ENCODE measurements at places on chromosomes 3 and 15. TPM values are rescaled to one million over a fixed set of nuclear protein-coding genes. Genes with fewer than 3 reads are reported as not detected.
A peak's percentile ranks its signal among the peaks of the same experiment; 100 is the strongest.

- no peak for DNase-seq
Observed at GRCh38 chr3:149247929-149248691, 26.5 kb upstream of the CP start.

GRCh38 chr15:69535101-69535638, 82.6 kb downstream of the RPLP1 start:
- DNase-seq, result no peak

DNA sequence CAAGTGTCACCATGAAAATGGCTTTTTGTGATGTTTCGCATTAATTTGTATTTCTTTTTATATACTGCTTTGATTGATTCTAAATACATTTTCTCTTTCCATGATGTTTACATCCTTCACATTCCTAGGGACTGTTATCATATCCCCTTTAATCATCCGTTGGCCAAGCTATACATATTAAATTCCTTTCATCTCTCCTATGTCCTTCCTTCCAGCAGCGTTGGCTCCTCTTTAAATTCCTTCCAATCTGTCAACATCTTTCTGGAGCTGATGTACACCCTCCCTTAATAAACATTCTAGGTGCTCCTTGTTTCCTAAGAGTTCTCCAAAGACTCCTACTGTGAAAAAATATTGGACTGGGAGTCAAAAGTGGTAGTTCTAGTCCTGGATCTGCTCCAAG, 87.8 kb downstream of the IGF2BP2 start:
- no peak for DNase-seq

DNA sequence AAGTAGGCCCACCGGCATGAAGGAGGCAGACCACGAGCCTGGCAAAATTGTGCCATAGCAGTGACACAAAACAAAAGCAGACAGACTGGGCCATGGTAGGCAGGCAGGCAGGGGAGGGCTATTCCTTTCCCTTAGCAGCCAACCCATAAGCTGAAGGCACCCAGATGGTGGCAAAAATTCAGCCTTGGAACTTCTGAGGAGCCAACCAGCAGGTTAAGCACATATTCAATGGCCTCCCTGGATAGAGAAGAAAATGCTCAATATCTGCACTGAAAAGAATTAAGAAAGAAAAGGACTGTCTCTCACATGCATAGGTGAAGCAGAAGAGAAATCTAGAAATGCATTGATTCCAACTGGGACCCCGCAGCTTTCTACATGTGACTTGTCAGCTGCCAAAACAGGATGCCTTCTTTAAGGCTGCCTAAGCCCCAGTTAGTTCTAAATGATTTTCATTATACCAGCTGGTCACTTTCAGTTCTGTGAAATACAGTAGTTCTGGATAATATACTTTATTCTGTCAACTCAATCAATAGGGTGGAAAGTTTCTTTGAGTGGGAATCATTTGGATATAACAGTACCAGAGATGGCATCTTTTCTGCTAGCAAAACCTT, 2.7 kb downstream of the PRICKLE2 start:
- DNase-seq, result no peak

DNA sequence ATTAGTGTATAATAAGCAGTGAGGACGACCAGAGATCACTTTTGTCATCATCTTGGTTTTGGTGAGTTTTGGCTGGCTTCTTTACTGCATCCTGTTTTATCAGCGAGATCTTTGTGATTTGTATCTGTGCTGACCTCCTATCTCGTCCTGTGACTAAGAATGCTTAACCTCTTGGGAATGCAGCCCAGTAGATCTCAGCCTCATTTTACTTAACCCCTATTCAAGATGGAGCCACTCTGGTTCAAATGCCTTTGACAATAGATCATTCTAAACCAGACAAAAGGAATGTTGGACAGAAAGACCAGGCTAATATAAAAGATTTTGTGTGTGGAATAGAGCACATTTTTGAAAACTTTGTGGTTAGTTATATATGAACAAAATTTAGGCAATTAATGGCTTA, 618.5 kb upstream of the BCHE start:
- no peak for DNase-seq

DNA sequence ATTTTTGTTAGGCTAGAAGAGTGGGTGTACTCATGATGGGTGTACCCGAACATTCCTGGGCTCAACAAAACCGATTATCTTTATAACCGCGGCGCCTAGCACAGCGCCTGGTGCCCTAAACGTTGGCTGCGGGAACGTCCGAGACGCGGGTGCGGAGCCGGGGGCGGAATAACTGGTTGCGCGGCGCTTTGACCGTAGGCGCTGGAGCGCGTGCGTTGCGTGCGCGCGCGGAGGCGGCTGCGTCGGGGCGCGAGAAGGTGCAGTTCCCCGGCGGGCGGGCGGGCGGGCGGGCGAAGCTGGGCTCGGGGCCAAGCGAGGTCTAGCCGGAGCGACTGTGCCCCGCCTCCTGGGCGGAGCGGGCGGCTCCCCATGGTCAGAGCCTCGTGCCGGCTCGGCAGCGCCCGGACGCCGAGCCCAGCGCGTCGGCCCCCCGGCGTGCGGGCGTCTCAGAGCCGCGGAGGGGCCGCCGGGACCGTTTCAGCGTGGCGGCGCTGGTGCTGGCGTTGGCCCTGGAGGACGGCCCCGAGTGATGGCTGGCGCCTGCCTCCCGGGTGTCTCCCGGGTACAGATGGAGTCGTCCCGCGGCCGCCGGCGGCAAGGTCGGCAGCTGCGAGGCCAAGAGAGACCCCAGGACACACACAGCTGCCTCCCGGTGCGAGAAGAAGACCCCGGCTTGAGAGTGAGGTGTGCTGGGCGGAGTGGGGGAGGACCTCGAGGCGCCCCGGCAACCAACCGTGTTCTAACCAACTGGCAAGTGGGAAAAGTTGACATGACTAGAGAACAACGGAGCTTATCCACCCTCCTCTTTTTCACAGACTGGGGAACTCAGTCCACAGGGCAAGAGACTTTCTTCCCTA, at the start of gene PLAAT1:
TSS of gene PLAAT1 (plus strand) at position 373 of the 857 bp plus-strand sequence. CDS start 14,429 bp downstream, outside the sequence.
- peak; percentile 32 for DNase-seq

- DNase-seq, result no peak
Observed at GRCh38 chr15:47603026-47603425, 114.3 kb upstream of the SEMA6D start.

GRCh38 chr3:181851063-181851462, 139.3 kb downstream of the SOX2 start:
- no peak for DNase-seq

GRCh38 chr3:104519468-104520227, 847.1 kb upstream of the ALCAM start:
- no peak for DNase-seq

- no peak for DNase-seq
Observed at GRCh38 chr15:80873366-80873952, 94.3 kb downstream of the CEMIP start.

GRCh38 chr15:29115093-29115991, 154.3 kb downstream of the NSMCE3 start:
- no peak for DNase-seq

DNA sequence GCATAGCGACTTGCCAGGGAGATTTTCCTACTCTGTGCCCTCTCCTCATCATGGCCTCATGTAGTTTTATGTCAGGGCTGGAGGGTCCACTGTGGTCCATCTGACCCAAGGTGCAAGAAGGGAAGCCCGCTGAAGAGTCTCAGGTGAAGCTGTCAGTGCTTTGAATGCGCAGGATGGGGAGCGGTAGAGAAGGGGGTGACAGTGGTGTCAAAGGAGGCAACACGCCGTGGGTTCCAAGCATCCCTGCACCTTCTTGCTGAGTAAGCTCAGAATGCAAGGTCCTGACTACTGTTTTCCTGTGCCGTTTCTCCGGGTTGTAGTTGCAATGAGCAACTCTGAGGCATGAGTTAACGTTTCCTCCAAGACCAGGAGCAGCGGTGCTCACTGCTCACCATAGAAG, 44.9 kb upstream of the RAB6B start:
- no peak for DNase-seq

DNA sequence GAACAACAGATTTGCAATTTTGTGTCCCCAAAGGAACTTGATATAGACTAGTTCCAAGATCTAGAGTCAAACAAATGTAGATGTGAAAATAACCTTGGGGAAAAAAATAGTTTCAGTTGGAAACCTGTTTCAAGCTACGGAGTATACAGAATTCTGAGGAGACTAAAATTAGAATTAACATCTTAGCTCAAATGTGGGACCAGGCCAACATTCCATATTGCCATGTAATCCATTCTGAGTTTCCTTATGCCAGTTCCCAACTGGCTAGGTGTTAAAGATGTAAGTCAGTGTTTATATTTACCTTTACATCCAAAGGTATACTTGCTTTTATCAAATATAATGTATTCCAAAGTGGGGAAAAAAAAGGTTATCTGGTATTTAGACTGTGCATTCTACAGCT, 76.3 kb downstream of the UBE3A start:
- DNase-seq, result no peak

GRCh38 chr15:69934607-69935006, 163.1 kb downstream of the TLE3 start:
- DNase-seq, result no peak

DNA sequence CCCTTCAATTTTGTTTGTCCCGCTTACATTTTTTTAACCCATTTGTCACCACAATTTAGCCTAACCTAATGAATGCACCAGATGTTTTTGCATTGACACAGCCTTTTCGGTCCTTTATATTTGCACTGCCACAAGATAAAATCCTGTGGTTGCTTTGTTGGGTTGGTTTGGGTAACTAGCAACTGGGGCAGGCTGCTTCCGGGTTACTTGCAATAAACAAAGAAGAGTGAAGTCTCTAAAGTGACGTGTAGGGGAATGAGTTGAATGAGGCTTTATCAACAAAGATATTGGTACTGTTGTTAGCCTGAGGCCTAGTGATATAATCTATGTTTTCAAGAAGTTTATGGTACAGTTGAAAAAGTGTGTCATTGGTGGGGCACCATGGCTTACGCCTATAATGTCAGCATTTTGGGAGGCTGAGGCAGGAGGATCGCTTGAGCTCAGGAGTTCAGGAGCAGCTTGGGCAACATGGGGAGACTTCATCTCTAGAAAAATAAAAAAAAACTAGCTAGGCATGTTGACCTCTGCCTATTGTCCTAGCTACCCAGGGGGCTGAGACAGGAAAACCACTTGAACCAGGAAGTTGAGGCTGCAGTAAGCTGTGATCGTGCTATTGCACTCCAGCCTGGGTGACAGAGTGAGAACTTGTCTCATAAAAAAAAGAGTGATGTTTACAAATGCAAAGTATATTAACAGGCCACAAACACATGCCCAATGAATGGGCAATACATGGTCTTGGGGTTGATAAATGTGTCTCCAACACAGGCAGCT, 121.8 kb downstream of the OXSM start:
- DNase-seq, result no peak

- no peak for DNase-seq
Observed at GRCh38 chr3:30331519-30331918, 274.9 kb upstream of the TGFBR2 start.

- DNase-seq, result no peak
Observed at GRCh38 chr3:23365066-23365465, 161.9 kb downstream of the UBE2E2 start.

- DNase-seq, result no peak
Observed at GRCh38 chr3:117133066-117133465, 423.5 kb downstream of the TUSC7 start.

DNA sequence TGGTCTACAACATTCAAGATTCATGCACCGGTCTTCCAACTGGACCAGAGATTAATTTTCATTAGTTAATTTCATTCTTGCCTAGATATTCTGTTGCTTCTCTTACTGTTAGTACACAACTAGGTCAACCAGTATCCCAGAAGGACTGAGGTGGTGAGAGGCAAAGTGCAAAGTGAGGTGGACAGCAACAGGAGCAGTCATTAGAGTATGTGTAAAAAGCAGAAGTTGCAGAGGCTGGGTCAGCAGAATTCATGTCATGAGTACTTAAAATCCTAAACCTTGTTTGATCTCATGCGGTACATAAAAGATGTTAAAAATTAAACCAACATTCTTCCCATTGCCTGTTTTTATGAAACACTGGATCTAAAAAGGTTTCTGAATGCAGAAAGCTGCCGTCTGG, 46.7 kb downstream of the PARP14 start:
- no peak for DNase-seq

DNA sequence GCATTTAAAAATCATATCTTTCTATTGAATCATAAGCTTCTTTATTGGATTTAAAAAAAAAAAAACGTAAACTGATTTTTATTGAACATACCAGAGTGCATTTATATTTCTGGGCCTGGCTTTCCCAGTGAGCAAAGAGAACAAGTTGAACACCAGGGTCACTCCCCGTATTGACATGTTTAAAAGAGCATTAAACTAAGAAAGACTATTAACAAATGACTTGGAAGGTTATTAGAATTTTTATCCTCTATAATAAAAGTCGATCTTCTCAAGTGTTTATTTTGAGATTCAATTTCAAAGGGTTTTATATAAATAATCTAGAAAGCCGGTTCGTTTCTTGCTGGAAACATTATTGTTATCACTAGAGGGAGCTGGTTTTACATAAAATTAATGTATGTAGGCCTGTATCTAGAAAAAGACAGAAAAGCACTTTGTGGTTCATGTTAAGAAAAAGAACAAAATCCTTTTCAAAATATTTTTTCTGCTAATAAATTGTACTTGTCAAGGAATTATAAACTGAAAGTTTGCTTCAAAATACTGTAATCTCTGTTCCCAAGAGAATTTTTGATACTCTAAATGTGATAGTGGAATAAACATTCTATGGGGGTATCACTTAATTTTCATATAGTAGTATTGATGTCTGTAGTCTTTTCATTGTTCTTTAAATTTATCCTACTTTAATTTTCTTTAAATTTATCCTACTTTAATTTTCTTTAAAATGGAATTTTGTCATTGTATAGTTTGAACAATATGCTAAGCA, 321.8 kb upstream of the MME start:
- DNase-seq, result no peak

DNA sequence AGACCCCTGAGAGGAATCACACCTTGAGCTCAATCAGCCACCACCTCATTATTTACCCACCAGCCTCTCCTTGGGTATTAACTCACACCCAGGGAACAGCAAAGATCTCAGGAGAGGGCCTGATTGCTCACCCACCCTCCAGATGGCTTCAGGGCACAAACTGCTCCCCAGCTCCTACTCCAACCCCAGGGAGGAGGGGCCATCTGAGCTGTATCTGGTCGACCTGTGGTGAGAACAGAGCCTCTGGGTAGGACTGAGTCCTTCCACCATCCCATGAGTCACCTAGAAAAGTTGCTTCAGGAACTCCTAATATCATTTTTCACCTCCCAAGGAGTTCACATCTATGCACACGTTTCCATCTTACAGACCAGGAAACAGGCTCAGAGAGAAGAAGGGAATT, 44.8 kb upstream of the HES1 start:
- DNase-seq, result no peak

- DNase-seq, result no peak
Observed at GRCh38 chr3:16523778-16524177, 10.3 kb upstream of the RFTN1 start.

DNA sequence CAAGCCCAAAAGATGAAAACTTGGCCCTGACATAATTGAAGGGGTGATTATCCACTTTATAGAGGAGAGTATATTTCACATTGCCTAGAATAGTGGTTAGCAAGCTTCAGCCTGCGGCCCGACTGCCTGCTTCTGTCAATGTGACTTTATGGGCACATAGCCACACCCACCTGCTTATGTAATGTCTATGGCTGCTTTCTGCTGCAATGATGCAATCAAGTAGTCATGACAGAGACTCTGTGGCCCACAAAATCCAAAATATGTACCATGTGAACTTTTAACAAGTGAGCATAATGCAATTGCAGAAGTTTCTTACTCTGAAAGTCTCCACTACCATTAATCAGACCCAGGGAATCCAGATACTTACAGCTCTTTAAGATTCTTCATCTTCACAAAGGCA, 103.1 kb downstream of the LRIG1 start:
- no peak for DNase-seq

The TF gene
- 0.97 TPM for total RNA-seq

The CCR8 gene
- total RNA-seq, result 1.1 TPM

The ISLR2 gene
- not detected for total RNA-seq

The CTXN2 gene
- total RNA-seq, result not detected

The RAD51 gene
- total RNA-seq, result 54.5 TPM

The CP gene
- total RNA-seq, result not detected

The IMPG2 gene
- total RNA-seq, result 0.62 TPM

The PLSCR5 gene
- not detected for total RNA-seq

The APBA2 gene
- 65.1 TPM for total RNA-seq

Data from activated naive CD8-positive, alpha-beta T cell treated with anti-CD3 and anti-CD28 coated beads, Interleukin-2, amount 10 ng/mL, durations not matched to agents 7 days and 5 days (primary cell).